Colonic mucosa (tissue), 4 donors: ENCODE measurements at places on chromosomes 6 and 20. TPM values are rescaled to one million over a fixed set of nuclear protein-coding genes. Genes with fewer than 3 reads are reported as not detected.
A peak's percentile ranks its signal among the peaks of the same experiment; 100 is the strongest.

Gene BICRAL
- total RNA-seq: 11.5 TPM

Gene COL9A3
- 2.7 TPM for total RNA-seq

Gene TBC1D22B
- total RNA-seq: 13.3 TPM

Gene NRN1
- 4.5 TPM for total RNA-seq

GRCh38 chr6:1395941-1396908 is 6.8 kb downstream of the FOXF2 start:
- DNase-seq: no peak
- peaks cover 52% of the 10 kb centered on the region for H3K27me3 ChIP-seq

GRCh38 chr6:47334334-47334733 is 24.6 kb upstream of the TNFRSF21 start:
- no peak overlapping the region for H3K4me3 ChIP-seq
- no peak for DNase-seq
- H3K27me3 ChIP-seq: no peaks in the 10 kb centered on the region

GRCh38 chr6:103079867-103080266 is 1686.4 kb downstream of the GRIK2 start:
- no peaks in the 10 kb centered on the region for H3K4me1 ChIP-seq
- no peaks in the 10 kb centered on the region for H3K36me3 ChIP-seq
- H3K27me3 ChIP-seq: no peaks in the 10 kb centered on the region

GRCh38 chr6:129947797-129948196 is 70.6 kb upstream of the L3MBTL3 start:
- no peaks in the 10 kb centered on the region for H3K36me3 ChIP-seq
- no peaks in the 10 kb centered on the region for H3K4me1 ChIP-seq
- DNase-seq: no peak
- no peaks in the 10 kb centered on the region for H3K27me3 ChIP-seq
- no peak overlapping the region for H3K27ac ChIP-seq

- H3K27ac ChIP-seq: no peak overlapping the region
- no peak for DNase-seq
- no peak overlapping the region for H3K4me3 ChIP-seq
- H3K27me3 ChIP-seq: no peaks in the 10 kb centered on the region
- H3K4me1 ChIP-seq: no peaks in the 10 kb centered on the region
These were observed 26.8 kb downstream of the FBXL4 start for GRCh38 chr6:98920904-98921431.

DNA sequence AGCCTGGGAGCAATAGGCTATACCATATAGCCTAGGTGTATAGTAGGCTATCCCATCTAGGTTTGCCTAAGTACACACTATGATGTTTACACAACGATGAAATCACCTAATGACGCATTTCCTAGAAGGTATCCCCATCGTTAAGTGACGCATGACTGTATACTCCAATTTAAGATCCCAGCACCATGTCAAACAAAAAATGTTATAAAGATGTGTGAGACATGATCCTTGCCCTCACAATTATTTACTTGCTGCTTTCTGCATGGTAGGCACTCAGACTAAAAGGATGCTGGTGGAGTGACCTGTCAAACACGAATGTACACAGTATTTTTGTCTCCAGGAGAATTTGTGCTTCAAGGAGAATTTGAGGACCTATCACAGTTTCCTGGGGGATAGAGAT is 32.3 kb downstream of the SNAP25 start:
- no peaks in the 10 kb centered on the region for H3K36me3 ChIP-seq
- H3K27ac ChIP-seq: no peak overlapping the region
- no peaks in the 10 kb centered on the region for H3K27me3 ChIP-seq
- H3K4me1 ChIP-seq: no peaks in the 10 kb centered on the region
- H3K4me3 ChIP-seq: no peak overlapping the region

GRCh38 chr20:62228982-62229545 is 9.0 kb upstream of the HRH3 start:
- no peaks in the 10 kb centered on the region for H3K36me3 ChIP-seq
- no peak overlapping the region for H3K27ac ChIP-seq
- no peaks in the 10 kb centered on the region for H3K4me1 ChIP-seq
- DNase-seq: no peak

DNA sequence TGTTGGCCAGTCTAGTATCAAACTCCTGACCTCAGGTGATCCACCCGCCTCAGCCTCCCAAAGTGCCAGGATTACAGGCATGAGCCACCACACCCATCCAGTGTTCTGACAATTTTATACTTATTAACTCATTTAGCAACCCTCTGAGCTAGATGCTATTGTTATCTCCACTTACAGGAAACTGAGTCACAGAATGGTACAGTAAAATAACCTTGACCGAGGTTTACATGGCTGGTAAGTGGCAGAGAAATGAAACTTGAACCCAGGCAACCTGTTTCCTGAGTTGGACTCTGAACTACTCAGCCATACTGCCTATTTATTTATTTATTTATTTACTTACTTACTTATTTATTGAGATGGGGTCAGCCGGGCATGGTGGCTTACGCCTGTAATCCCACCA is 6.6 kb upstream of the SIGLEC1 start:
- H3K4me3 ChIP-seq: no peak overlapping the region
- no peaks in the 10 kb centered on the region for H3K4me1 ChIP-seq
- H3K36me3 ChIP-seq: no peaks in the 10 kb centered on the region
- DNase-seq: no peak
- H3K27me3 ChIP-seq: no peaks in the 10 kb centered on the region

DNA sequence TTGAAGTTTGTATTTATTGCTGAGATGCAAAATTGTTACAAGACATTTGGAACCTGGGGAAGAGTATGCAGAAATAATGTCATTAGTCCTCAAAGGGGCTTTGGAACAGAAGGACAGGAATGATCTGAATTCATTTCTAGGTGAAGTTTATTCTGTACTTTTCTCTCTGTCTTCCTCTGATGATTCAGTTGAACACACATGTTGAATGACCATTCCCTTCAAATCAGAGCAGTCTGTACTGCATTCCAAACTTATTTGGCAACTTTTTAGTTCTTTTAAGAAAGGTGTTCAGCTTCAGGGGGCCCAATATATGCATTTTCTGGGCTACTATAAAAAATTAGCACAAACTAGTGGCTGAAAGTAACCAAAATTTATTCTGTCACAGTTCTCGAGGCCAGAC is 213.9 kb upstream of the LAMP5 start:
- H3K36me3 ChIP-seq: no peaks in the 10 kb centered on the region
- no peak overlapping the region for H3K4me3 ChIP-seq
- no peaks in the 10 kb centered on the region for H3K4me1 ChIP-seq
- H3K27me3 ChIP-seq: no peaks in the 10 kb centered on the region
- H3K27ac ChIP-seq: no peak overlapping the region
- DNase-seq: no peak

DNA sequence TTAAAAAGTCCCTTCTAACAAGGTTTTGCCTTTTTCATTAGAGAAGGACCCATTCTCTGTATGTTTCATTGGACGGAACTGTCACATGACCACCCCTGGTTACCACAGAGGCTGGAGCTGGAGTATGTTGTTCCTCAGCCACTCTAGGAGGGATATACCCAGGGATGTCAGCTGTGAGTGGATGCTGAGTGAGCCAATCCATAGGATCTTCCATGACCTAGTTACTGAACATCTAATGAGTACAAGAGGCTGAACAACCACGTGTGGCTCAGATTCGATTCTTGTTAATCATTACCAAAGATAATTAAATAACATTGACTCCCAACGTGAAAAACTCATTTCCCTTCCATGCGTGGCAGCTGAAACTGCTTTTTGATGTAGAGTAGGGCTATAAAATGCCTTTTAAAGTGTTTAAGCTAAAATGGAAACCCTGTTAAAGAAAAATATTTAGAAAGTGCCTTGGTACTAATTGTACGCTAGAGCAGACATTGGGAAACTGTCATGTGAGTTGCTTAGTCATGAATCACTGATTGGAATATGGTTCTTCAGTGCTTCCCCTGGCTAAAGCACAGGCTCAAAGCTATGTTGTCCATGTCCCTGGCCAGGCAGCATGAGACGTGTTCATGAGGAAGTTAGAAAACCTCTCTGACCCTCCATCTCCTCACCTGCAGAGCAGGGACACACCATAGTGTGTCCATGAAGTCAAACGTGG is 256.1 kb downstream of the ZNF217 start:
- H3K4me1 ChIP-seq: no peaks in the 10 kb centered on the region
- no peaks in the 10 kb centered on the region for H3K27me3 ChIP-seq
- no peak overlapping the region for H3K27ac ChIP-seq
- no peak for DNase-seq
- H3K36me3 ChIP-seq: no peaks in the 10 kb centered on the region

- H3K27ac ChIP-seq: no peak overlapping the region
- H3K4me1 ChIP-seq: no peaks in the 10 kb centered on the region
- no peak for DNase-seq
- H3K36me3 ChIP-seq: no peaks in the 10 kb centered on the region
- no peak overlapping the region for H3K4me3 ChIP-seq
These were observed 138.3 kb upstream of the TSHZ2 start for GRCh38 chr20:52833901-52834300.

DNA sequence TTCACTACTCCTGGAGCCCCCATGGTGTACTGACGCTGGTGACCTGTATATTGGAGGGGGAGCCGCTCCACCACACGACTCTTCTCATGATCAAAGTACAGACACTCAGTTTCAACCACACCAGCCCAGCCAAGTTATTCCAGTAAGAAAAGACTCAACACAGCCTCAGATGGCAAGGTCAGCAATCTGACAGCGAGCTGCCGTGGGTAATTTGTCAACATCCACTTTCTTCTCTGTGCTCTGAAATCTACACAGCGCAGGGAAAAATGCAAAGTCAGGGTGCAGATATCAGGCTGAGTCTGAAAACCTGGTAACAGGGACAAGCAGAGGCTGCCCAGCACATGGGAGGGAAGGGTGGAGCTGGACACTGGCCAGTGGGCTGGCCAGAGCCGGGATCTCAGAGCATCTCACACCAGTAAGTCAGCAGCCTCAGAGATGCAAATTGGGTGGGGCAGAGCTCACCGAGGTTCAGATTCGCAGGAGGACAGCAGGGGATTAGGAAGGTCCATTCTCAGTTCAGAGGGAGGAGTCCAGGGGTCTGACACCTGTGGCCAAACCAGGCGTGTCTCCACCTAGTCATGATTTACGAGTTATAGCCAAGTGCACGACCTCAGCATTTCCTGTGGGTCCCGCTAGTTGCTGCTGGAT is 44.5 kb upstream of the RPS6KA2 start:
- no peaks in the 10 kb centered on the region for H3K27me3 ChIP-seq
- H3K36me3 ChIP-seq: no peaks in the 10 kb centered on the region
- H3K4me3 ChIP-seq: no peak overlapping the region
- no peak overlapping the region for H3K27ac ChIP-seq

- H3K36me3 ChIP-seq: no peaks in the 10 kb centered on the region
- no peaks in the 10 kb centered on the region for H3K4me1 ChIP-seq
- DNase-seq: peak; percentile 25
- no peak within 1 kb of the TSS for H3K27ac ChIP-seq
These were observed at the start of gene HS3ST5 for GRCh38 chr6:114342826-114343781. Gene HS3ST5, minus strand, starts transcription at chr6:114343023. Its CDS starts 280,178 bp downstream, at chr6:114062845.
